ENCODE measurements at places on chromosomes 16 and 17.

DNA sequence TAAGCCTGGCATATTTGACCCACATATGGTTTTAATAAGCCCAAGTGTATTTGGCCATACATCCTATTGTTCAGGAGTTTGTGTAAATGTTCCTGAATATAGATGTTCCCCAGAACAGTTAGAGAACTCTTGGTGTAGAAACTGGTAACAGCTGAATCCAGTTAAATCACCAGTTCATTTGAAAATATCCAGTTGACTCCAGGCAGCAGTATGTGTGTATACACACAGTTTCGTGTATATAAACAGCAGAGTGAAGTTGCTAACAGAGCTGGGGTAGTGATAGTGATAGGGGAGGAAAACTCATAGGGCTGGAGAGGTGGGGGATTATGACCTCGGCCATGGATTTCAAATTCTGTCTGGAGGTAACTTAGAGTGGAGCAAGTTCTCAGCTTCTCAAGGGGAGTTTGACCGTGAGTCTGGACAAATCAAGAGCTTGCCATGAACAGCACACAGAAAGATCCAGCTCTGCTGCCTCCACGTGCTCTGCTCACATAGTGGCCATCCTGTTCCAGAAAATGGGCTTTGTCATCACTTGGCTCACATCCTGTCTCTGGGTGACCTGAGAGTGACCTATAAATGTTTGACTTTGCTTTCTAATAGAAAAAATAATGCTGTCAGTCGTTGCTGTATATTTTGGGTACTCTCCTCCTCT lies 30.6 kb upstream of the MMD start:
- H3K4me1 ChIP-seq: no peaks in the 10 kb centered on the region
- no peak overlapping the region for H3K4me3 ChIP-seq
- DNase-seq: no peak
- no peaks in the 10 kb centered on the region for H3K27me3 ChIP-seq

GRCh38 chr16:4381935-4382794 lies 10.5 kb downstream of the VASN start:
- H3K36me3 ChIP-seq: peaks cover 94% of the 10 kb centered on the region
- DNase-seq: no peak
- H3K27ac ChIP-seq: no peak overlapping the region
- H3K27me3 ChIP-seq: no peaks in the 10 kb centered on the region
- H3K4me3 ChIP-seq: no peak overlapping the region
- peaks cover 44% of the 10 kb centered on the region for H3K4me1 ChIP-seq

GRCh38 chr17:45123930-45124796 lies 8.2 kb downstream of the PLCD3 start:
- H3K27ac ChIP-seq: no peak overlapping the region
- H3K4me3 ChIP-seq: no peak overlapping the region
- H3K4me1 ChIP-seq: peaks cover 15% of the 10 kb centered on the region
- H3K36me3 ChIP-seq: peaks cover 38% of the 10 kb centered on the region
- no peak for DNase-seq

GRCh38 chr16:916035-916799 lies 54.6 kb downstream of the LMF1 start:
- no peak overlapping the region for H3K4me3 ChIP-seq
- no peaks in the 10 kb centered on the region for H3K27me3 ChIP-seq
- peaks cover 77% of the 10 kb centered on the region for H3K36me3 ChIP-seq
- DNase-seq: no peak
- H3K4me1 ChIP-seq: peaks cover 73% of the 10 kb centered on the region

GRCh38 chr17:10099051-10099571 lies 99.3 kb downstream of the GAS7 start:
- DNase-seq: no peak
- H3K36me3 ChIP-seq: no peaks in the 10 kb centered on the region
- H3K27me3 ChIP-seq: no peaks in the 10 kb centered on the region

DNA sequence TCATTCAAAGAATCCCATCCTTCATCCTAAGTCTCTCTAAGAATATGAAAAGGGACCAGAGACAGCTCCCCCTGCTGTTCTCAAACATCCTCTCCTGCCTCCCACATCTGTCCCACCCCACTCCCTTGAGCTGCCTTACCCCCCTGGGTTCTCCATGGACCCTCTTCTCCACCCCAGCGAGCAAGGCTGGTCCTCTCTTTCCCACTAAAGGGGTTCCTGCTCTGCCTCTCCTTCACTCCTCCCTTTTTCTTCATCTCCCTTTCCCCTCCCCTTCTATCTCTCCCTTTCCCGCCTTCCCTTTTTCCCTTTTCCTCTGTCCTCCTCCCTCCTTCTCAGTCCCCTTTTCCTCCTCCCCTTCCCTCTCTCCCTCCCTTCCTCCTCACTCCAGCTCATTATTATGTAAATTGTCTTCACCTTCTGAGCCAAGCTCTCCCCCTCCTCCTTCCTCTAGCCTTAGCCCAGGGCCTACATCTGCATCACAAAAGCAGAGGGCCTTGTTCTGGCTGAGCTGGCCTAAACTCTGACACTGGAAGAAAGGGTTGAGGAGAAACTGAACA lies 90.0 kb downstream of the GNAO1 start:
- DNase-seq: peak; percentile 67
- peaks cover 44% of the 10 kb centered on the region for H3K4me1 ChIP-seq
- no peaks in the 10 kb centered on the region for H3K27me3 ChIP-seq

DNA sequence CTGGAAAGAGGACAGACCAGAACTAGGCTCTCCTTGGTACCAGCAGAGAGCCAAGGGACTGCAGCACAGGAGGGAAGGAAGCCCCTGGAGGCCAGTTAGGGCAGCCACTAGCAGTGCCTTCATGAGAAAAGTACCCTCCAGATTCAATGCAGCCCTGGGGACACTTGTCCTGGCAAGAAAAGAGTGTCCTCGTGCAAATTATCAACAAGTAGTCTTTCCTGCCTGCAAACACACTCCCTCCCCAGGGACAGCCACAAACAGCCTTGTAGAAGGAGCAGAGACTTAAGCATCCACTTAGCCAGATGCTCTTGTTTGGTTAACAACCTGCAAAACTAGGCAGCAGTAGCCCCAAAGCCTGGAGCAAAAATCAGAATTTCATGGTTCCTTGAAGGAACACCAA lies 24.3 kb downstream of the CENPV start:
- peaks cover 8% of the 10 kb centered on the region for H3K36me3 ChIP-seq
- no peak overlapping the region for H3K4me3 ChIP-seq
- DNase-seq: no peak
- peaks cover 3% of the 10 kb centered on the region for H3K4me1 ChIP-seq
- no peak overlapping the region for H3K27ac ChIP-seq

- H3K27ac ChIP-seq: no peak overlapping the region
- no peaks in the 10 kb centered on the region for H3K4me1 ChIP-seq
- DNase-seq: no peak
- no peak overlapping the region for H3K4me3 ChIP-seq
- H3K36me3 ChIP-seq: peaks cover 23% of the 10 kb centered on the region
- no peaks in the 10 kb centered on the region for H3K27me3 ChIP-seq
Measured at GRCh38 chr17:50967795-50968194, 101.6 kb upstream of the TOB1 start.

DNA sequence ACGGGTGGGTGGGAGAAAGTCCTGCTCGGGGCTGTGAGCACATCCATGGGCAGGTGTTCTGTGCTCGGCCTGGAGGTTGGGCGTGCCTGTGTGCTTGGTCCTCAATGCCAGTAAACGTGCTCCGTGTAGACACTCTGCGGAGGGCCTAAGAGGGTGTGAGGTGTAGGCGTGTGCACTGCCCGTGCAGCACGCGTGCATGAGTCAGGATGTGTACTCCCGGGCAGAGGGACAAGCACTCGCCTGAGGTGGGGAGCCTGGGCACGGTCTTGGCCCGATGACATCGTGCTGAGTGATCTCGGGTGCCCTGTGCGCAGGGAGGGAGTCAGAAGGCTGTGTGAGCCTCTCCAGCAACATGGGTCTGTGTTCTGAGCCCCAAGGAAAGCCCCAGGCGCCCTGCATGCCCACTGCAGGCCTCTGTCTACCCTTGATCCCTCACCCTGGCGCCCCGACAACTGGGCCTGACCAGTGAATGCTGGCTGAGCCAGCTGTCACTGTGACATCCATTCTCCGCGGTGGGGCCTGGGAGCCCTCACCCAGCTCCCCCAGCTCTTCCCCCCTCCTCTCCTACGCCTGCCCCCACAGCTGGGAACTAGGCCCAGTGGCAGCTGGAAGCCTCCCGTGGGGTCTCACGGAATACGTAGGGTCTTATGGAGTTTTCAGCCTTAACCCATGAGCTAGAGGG lies 23.5 kb upstream of the NXPH3 start:
- DNase-seq: no peak
- peaks cover 45% of the 10 kb centered on the region for H3K4me1 ChIP-seq
- H3K36me3 ChIP-seq: no peaks in the 10 kb centered on the region

DNA sequence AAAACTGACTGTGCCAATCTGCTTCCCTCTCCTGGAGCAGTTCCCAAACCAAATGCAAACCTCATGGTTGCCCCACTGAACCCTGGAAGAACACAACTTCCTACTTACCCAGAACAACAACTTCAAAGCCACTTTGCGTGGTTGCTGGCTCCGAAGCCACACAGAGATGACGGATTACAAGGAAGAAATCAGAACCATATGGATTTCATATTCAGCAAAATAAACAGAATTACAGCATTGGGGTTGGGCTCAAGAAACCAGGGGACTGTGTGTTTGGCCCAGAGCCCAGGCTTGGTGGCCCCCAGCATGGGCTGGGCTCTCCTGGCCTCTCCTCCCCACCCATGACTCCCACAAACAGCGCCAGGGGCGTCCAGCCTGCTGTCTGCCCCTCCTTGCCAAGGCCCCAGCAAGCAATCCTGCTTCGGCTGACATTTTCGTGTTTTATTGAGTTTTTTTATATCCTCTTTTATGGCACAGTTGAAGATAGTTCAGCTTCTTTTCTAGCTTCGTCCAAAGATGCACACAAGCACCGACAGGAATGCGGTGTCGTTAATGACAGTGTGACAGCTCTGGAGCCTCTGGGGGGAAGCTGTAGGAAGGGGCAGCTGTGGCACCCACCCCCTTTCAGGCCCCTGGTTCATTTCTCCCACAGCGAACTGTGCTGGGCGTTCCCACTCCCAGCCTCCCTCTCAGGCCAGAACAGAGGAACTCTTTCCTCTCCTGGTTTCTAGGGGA lies 137.1 kb downstream of the GAS7 start:
- H3K27me3 ChIP-seq: no peaks in the 10 kb centered on the region
- DNase-seq: peak; percentile 64
- no peaks in the 10 kb centered on the region for H3K36me3 ChIP-seq
- H3K4me3 ChIP-seq: no peak overlapping the region
- peak overlapping the region; percentile 68 for H3K27ac ChIP-seq

DNA sequence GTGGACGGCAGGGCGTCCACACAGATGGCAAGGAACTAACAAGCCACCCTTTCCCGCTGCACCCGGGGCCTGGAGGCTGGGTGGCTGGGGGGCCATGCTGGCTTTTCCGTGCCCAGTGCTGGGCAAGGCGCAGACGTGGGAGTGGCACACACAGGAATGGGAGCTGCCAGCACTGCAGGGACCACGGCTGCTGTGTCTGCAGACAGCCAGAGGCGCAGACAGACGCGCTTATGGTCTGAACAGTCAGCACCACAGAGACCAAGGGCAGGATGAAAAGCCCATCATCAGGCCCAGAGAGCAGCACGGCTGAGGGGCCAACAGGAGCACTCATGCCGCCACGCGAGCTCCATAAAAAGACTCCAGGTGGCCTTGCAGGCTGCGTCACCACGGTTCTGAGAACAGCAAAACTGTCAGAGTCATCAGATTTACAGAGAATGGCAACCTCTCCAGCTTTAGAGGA lies 24.0 kb downstream of the PDIA2 start:
- no peaks in the 10 kb centered on the region for H3K27me3 ChIP-seq
- peaks cover 20% of the 10 kb centered on the region for H3K4me1 ChIP-seq
- no peak for DNase-seq
- H3K36me3 ChIP-seq: peaks cover 87% of the 10 kb centered on the region
- H3K27ac ChIP-seq: no peak overlapping the region
- H3K4me3 ChIP-seq: no peak overlapping the region

DNA sequence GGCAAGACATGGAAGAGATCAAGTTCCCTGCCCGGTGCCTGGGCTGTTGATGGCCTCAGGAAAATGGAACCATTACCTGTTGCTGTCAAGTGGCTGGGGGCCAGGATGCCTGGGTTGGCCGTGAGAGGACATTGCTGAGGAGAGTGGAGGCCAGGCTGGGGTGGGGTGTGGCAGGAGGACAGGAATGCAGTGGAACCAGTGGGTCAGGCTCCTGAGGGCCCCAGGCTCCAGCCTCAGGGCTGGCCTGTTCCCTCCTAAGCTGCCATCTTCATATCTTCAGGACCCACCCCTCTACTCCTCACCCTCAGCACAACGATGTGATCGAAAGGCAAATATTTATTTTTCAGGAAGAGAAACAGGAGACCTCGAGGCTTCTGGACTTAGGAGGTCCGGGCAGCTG lies 8.5 kb upstream of the YPEL3 start:
- peaks cover 44% of the 10 kb centered on the region for H3K36me3 ChIP-seq
- no peaks in the 10 kb centered on the region for H3K4me1 ChIP-seq
- H3K4me3 ChIP-seq: no peak overlapping the region
- DNase-seq: no peak
- no peaks in the 10 kb centered on the region for H3K27me3 ChIP-seq

DNA sequence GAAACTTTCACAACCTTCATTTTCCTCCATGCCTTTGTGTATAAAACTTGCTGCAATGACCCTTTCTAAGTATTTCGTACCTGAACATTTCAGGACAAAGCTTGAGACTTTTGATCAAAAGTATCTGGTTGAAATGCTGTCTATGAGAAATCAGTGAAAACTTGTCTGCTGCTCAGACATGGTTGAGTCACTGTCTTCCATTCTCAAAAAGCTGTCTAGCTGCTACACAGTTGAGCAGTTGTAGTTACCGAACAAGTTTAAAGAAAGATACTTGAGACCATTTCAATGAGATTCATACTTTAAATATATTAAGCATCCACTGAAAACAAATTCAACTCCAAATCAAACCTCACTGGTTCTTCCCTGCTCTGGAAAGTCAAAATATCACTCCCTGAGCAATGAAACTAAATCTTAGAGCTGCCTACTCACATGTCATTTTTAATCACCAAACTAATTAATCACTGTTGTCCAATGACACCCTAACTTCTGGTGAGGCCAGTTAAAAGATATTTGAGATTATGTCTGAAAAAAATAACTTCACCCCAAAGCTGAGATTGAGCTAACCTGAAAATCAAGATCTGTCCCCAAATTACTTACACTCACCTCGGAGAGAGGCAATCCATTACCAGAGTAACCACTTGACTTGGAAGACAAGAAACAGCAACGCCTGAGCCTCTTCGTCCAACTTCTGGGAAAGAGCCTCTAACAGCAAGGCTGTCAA lies 488 bp downstream of the TMEM100 start:
- no peaks in the 10 kb centered on the region for H3K36me3 ChIP-seq
- peaks cover 9% of the 10 kb centered on the region for H3K4me1 ChIP-seq
- peak overlapping the region; percentile 59 for H3K27ac ChIP-seq
- DNase-seq: no peak
- no peaks in the 10 kb centered on the region for H3K27me3 ChIP-seq

- no peak overlapping the region for H3K4me3 ChIP-seq
- peak overlapping the region; percentile 29 for H3K27ac ChIP-seq
- H3K27me3 ChIP-seq: no peaks in the 10 kb centered on the region
- peak; percentile 60 for DNase-seq
Measured at GRCh38 chr16:11084484-11084875, 140.1 kb downstream of the CLEC16A start.

GRCh38 chr17:8073627-8074484 lies 13.7 kb downstream of the ALOX12B start:
- H3K27ac ChIP-seq: no peak overlapping the region
- H3K4me1 ChIP-seq: peaks cover 21% of the 10 kb centered on the region
- no peak for DNase-seq
- no peak overlapping the region for H3K4me3 ChIP-seq

Data from spinal cord (tissue), 10 donors.